COR-L47 (cell line): ENCODE measurements at places on chromosomes 6 and 20.

GRCh38 chr20:60310560-60311349 is 352.5 kb downstream of the CDH26 start:
- no peak for DNase-seq

- DNase-seq: no peak
Observed at GRCh38 chr6:117338567-117338966, 73.2 kb downstream of the VGLL2 start.

- DNase-seq: no peak
Observed at GRCh38 chr6:69105288-69105687, 470.2 kb downstream of the ADGRB3 start.

DNA sequence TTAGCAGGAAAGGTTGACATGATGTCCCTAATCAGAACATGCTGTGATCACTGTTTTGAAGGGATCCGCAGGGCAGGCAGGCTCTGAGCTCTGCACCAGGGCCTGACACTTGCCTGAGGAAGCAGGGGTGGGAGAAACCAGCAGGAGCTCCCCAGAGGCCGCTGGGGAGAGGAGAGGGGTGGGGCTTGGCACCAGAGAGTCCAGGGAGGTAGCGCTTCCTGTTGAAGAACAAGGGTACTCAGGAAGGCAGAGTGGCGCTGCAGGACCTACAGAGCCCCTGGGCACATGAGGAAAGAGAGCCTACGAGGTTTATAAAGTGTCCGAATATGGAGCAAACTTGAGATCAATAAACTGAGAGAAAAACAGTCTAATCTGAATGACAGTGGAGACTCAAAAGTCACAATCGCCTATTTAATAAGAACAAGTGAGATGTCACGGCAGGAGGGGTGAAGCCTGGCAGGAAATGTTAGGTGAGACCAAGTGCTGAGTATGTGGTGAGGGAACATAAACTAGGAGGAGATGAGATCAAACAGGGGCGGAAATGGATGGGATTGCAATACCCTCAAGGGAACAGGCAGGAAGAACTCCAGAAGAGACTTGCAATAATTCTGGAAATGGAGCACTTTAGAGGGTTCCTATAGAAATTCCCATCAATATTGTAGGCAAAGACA is 5.8 kb upstream of the TBXT start:
- no peak for DNase-seq

- no peak for DNase-seq
Observed at GRCh38 chr6:168684906-168685305, 243.9 kb downstream of the SMOC2 start.

GRCh38 chr6:112806163-112806865 is 459.2 kb downstream of the RFPL4B start:
- DNase-seq: no peak

DNA sequence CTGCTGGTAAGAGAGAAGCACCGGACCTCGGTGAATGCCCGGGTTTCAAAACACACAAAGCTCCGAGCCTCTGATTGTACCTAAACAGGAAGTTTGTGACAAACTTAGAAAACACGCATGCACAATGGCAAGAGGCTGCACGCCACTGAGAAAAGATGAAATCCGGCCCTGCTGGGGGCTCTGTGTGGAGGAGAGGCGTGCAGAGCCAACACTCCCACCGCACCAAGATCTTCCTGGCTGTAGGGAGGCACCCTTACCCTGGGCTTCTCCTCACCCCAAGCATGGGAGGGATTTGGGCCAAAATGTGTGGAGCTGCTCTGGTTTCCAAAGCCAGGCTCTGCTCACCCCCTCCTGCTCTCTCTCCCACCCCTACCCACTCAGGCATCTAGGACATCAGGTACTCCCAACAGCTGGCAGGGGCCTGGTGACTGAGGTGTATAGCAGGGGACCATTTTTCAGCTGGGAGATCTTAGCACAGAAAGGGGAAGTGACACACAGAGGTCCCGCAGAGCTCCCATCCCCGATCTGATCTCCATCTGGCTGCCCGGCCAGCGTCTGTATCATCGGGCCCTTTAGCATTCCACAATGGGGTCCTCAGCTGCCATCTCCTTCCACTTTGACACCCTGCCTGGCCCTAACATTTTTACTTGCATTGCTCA is 84.2 kb downstream of the TRERF1 start:
- no peak for DNase-seq
